ENCODE measurements at places on chromosomes 4 and X.
A peak's percentile ranks its signal among the peaks of the same experiment; 100 is the strongest.

GRCh38 chr4:138864961-138865720 is 150.4 kb upstream of the NOCT start:
- peak; percentile 17 for DNase-seq

GRCh38 chrX:70754169-70754848 is 154.2 kb downstream of the TEX11 start:
- peak; percentile 17 for DNase-seq

DNA sequence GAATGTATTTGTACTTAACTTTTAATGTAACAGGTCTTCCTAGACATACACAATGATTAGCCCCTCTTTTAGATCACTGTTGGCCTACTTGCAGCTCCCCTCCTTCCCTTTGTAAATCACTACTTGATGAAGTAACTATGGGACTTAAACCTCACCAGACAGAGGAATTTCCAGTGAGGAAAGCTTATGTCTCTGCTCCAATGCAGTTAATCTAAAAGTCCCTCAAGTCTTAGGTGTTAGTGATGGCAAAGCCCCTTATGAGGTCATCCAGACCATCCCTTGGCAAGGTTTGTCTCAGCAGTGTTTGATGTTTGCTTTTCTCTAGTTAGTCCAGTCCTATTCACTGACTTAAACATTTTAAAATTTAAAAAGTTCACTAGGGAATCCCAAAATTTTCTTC is 877.3 kb upstream of the INTU start:
- DNase-seq, result no peak

- no peak for DNase-seq
These were observed 92.8 kb downstream of the AMELX start for GRCh38 chrX:11386001-11386523.

- no peak for DNase-seq
These were observed 43.7 kb downstream of the ANTXR2 start for GRCh38 chr4:80029364-80029763.

GRCh38 chrX:19372547-19373331 is 29.0 kb downstream of the PDHA1 start:
- DNase-seq, result no peak

DNA sequence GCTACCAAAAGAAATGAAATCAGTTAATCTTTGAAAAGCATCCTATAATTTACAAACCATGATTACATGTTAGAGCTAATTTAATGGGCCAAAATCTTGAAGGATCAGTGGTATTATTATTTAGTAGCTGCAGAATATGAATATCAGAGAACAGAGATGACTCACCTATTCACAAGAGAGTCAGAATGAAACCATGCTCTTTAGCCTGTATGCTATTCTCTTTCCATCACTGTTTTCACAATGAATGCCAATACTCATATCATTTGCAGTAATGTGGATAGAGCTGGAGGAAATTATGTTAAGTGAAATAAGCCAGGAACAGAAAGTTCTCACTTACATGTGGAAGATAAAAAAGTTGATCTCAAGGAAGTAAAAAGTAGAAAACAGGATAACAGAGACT is 414.1 kb downstream of the CENPC start:
- DNase-seq, result no peak

GRCh38 chr4:3790006-3790561 is 23.9 kb downstream of the ADRA2C start:
- no peak for DNase-seq

- DNase-seq, result no peak
These were observed 195.0 kb upstream of the LDB2 start for GRCh38 chr4:17093481-17093880.

DNA sequence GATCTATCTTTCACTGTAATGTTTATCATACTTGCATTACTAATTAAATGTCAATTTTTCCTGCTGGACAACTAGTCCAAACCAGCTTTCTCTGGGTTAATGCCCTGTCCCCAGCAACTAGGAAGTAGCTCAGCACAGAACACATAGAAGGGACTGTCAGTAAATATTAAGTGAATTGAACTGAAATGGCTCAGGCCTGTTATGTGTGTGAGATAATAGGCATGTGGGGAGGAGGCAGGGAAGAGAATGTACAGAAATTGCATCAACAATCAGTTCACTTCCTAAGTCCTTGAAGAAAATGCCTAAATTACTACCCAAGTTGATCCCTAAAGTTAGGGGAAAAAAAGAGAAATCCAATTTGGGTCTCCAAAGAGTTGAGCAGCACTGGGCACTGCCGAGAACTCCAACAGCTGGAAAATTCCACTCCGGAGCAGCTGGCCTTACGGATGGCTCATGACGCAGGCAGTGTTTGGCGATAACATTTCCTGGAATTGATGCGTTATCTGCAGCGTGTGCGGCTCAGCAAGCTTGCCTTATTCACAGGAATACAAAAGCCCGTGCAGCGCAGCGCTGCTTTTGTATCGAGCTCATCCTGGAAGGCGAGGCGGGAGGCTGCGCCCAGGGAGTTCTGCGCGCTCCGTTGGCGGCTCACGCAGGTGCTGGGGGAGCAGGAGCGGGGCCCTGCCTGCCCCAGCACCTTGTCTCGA is 297.3 kb upstream of the LCORL start:
- no peak for DNase-seq

DNA sequence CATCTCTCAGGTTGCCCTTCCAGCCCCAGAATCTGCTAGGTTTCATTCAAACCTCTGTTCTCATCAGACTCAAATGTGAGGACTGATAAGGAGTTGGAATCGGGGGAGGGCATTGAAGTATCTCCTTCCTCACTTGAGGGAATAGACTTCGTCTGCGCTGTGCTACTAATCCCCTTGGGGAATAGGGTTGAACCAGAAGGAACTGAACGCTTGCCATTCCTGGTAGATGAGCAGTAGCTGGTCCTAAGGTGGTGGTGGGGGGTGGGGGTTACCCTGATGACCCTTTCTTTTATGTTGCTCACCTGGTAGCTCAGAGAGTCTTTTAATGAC is 692 bp upstream of the SLC9A7 start:
- no peak for DNase-seq

GRCh38 chr4:162356181-162356580 is 192.4 kb upstream of the FSTL5 start:
- DNase-seq, result no peak

- DNase-seq, result no peak
These were observed 124.9 kb downstream of the IQCM start for GRCh38 chr4:149690726-149691125.

DNA sequence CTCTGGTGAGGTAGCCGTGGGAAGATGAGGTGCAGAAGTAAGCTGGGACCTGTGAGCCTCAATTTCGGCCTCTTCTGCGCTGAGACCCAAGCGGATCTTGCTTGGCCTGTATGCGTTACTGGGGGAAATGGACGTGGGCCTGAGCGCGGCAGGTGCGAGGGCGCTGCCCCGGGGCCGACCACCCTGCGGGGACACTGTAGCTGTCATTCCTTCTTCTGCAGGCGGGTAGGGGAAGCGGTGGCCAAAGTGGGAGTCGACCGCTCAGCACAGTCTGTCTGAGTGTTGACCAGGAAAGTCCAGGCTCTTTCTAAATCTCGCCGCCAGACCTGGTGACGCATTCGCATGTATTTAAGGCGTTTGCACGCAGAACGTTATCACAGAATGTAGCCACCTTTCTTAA is 3.3 kb upstream of the LRAT start:
- no peak for DNase-seq

DNA sequence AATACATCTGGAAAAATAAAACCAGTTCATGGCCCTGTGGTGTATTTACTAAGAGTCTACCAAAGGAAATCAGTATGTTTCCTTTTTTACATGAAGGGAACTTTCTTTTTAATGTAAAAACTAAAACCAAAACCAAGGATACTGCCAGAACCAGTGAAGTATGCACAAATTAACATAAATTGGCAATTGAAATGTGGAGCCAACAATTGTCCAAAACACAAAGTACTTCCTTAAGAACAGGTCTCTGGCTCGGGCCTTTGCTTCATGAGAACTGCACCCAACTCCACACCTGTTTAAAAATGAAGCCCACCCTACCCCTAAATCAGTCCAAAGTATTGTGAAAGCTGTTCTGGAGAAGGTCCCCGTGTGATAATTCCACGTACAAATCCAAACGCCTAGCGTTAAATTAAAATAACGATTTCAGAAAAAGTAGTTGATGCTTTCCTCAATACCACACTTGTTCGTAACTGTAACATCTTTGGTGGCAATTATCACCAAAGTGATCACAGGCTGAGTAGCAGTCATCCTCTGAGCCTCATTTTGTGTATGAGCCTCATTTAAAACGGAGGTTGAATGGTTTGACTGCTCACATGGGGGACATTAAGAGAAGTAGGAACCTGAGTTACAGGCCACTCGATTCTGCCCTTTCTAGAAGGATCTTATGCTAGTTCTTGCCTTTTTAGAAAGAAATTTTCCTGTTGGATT is 93.0 kb downstream of the GEMIN8 start:
- no peak for DNase-seq

Data from Jurkat, Clone E6-1 (cell line).